ENCODE measurements at places on chromosomes 2 and 18. TPM values are rescaled to one million over a fixed set of nuclear protein-coding genes. Genes with fewer than 3 reads are reported as not detected.
A peak's percentile ranks its signal among the peaks of the same experiment; 100 is the strongest.

DNA sequence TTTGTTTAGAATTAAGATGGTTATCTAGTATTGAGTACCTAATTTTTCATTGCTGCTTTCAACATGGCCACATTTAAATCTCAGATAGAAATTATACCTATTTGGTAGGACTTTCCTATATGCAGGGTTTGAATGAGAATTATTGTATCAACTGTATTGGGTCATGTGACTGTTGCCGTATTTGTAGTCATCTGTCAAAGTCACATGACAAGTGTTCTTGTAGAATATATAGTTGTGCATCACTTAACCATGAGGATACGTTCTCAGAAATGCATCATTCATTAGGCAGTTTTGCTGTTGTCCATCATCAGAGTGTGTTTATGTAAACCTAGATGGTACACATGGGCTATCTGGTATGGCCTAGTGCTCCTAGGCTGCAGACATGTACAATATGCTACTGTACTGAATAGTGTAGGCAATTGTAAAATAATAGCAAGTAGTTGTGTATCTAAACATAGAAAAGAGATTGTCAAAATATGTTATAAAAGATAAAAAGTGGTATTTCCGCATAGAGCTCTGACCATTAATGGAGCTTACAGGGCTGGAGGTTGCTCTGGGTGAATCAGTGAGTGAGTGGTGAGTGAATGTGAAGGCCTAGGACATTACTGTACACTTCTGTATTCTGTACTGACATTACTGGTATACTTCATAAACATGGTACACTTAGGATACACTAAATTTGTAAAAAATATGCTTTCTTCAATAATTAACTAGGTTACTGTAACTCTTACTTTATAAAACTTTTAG, 123.7 kb downstream of the MAP4K4 start:
- H3K27ac ChIP-seq, result no peak overlapping the region
- H3K36me3 ChIP-seq, result peaks cover 10% of the 10 kb centered on the region
- H3K4me1 ChIP-seq, result peaks cover 31% of the 10 kb centered on the region
- H3K4me3 ChIP-seq, result no peak overlapping the region
- DNase-seq, result no peak
- no peaks in the 10 kb centered on the region for H3K27me3 ChIP-seq

DNA sequence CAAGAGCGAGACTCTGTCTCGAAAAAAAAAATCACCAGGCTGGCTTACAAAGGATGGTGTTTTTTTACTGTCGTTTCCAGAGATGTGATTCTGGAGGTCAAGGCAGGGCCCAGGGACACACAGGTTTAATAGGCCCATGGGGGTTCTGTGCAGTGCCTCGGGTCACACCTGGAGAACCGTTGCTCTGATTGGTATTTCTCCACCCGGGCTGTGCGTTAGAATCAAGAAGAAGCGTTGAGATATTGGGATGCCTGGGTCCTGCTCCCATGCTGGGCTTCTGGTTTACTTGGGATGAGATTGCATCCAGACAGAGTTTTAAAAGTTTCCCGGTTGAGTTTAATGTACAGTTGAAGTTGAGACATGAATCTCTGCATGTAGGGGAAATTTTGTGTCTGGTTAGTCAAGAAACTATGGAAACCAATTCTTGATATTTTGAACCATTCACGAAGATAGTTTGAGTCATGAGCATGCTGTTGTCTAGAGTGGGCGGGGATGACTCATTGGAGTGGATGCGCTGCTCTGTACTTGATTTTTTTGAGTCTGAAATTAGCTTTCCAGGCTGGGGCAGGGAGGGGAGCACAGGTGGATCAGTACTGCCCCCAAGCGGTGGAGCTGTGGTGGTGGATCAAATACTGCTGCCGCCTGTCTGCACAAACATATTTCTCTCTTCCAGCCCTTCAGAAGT, 50.1 kb downstream of the GREB1 start:
- H3K4me3 ChIP-seq, result no peak overlapping the region
- H3K4me1 ChIP-seq, result peaks cover 17% of the 10 kb centered on the region
- peak; percentile 70 for DNase-seq
- no peaks in the 10 kb centered on the region for H3K36me3 ChIP-seq
- peak overlapping the region; percentile 75 for H3K27ac ChIP-seq

DNA sequence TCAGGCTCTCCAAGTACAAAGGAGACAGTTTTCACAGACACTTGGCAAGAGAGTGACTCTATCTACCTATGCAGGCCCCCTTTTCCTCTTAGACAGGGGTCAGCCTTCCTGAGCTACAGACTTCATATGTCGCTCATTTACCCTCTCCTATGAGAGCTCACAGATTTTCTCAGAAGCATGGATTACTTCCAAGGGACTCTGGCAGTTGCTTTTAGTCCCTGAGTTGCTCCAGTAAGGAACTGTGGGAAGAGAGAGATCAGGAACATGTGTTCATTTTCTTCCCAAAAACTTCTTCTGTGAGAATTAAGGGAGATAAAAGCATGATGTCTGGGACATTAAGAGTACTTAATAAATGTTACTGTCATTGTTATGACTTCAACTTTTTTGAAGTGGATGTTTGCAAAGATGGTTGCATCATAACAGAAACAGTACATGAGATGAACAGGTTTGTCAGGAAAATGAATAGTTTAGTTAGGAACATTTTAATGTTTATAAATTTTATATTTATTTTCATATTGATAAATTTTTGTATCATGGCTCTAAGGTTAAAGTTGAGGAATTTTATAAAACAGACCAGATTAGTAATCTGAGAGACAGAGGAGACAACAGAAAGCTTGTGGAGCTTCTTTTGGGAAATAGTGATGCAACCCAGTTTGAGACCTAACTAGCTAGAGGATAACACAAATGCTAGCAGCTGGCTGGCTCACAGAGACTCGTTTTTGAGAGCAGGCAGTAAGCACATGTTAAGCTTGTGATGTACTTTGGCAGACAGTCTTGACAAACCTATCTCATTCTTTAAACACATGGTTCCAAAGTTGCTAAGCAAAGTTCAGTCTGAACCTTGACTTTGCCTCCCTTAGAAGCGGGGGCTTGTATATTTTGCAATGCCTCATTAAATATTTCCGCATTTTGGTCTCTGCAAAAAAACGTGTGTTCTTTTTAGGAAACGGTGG, 21.7 kb upstream of the UGP2 start:
- H3K4me3 ChIP-seq, result no peak overlapping the region
- H3K4me1 ChIP-seq, result peaks cover 39% of the 10 kb centered on the region
- H3K27ac ChIP-seq, result peak overlapping the region; percentile 29
- DNase-seq, result peak; percentile 73
- no peaks in the 10 kb centered on the region for H3K36me3 ChIP-seq

DNA sequence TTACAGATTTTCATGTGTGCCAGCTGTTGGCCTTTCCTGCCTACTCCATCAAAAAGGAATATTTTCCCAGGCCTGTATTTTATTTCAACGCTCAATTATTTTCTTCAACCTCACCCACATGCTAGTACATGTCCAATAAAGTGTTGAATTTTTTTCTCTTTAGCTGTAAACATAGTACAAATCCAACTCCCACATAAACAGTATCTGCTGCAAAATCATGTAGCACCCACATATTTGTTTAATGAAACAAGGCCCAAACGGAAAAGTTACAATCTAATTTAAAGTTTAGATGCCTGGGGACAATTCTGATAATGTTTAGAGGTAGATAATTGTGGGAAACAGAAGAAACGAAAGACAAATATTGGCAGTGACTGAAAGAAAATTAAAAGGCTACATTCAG, 275.4 kb upstream of the ACVR2A start:
- H3K27ac ChIP-seq, result no peak overlapping the region
- no peaks in the 10 kb centered on the region for H3K36me3 ChIP-seq

- no peak for DNase-seq
- peaks cover 25% of the 10 kb centered on the region for H3K4me1 ChIP-seq
- no peaks in the 10 kb centered on the region for H3K36me3 ChIP-seq
- H3K27me3 ChIP-seq, result no peaks in the 10 kb centered on the region
- H3K27ac ChIP-seq, result peak overlapping the region; percentile 94
- H3K4me3 ChIP-seq, result peak overlapping the region; percentile 95
Observed at GRCh38 chr2:191014653-191015020, 666 bp upstream of the STAT1 start.

DNA sequence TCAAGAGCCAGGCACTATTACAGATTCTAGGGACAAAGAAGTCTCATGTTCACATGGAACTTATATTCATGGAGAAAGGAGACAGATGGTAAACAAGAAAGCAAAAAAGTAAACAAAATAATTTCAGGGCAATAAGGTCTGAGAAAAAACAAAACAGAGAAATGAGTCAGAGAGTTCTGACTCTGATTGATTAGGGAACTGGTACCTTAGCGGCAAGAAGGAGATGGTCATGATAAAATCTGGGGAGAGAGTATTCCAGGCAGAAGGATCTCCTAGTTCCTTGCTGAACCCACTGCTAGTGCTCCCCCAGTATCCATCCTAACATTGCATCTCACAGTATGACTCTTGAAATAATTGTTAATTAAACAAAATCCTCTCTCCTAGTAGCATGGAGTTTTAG, 161.8 kb upstream of the KLF7 start:
- H3K36me3 ChIP-seq, result no peaks in the 10 kb centered on the region
- H3K27ac ChIP-seq, result no peak overlapping the region
- DNase-seq, result no peak
- H3K4me3 ChIP-seq, result no peak overlapping the region
- H3K4me1 ChIP-seq, result no peaks in the 10 kb centered on the region

GRCh38 chr2:240369801-240370585, 65.5 kb upstream of the GPC1 start:
- DNase-seq, result peak; percentile 97
- H3K27me3 ChIP-seq, result no peaks in the 10 kb centered on the region
- H3K36me3 ChIP-seq, result no peaks in the 10 kb centered on the region
- H3K27ac ChIP-seq, result peak overlapping the region; percentile 97
- peaks cover 52% of the 10 kb centered on the region for H3K4me1 ChIP-seq
- H3K4me3 ChIP-seq, result peak overlapping the region; percentile 39

DNA sequence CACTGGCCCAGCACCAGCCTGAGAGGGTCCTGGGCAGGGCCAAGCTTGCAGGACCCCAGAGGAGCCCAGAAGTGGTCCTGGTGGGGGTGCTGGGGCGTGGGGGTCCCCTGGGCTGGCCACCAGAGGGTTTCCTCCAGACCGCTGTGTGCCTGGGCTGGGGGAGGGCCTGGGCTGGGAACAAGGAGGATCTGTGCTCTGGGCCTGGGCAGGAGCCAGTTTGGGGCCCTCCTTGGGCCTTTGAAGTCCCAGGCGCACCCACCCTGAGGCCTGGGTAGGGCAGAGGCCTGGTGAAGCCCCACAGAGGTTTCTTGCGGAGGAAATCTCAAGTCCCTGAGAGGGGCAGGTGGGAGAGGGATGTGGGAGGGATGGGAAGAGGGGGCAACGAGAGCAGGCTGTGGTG, 63.4 kb upstream of the GPC1 start:
- no peak overlapping the region for H3K4me3 ChIP-seq
- DNase-seq, result no peak
- peaks cover 52% of the 10 kb centered on the region for H3K4me1 ChIP-seq

DNA sequence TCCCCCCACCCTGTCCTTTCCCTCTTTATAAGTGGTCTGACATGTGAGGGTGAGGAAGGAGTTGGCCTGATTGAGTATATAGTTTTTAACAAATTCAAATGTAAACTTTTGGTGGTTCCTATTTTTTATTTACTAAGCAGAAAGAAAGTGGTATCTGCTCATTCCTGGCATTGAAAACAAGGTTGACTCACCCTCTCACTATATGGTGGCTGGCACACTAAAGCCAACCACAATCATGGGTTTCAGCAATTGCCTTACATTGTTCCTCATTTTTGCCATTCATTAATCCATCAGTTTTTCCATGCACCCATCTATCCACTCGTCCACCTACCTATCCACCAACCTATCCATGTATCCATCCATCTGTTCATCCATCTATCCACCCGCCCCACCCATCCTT, 75.4 kb upstream of the IGFBP5 start:
- H3K27me3 ChIP-seq, result no peaks in the 10 kb centered on the region
- H3K36me3 ChIP-seq, result no peaks in the 10 kb centered on the region
- H3K27ac ChIP-seq, result no peak overlapping the region
- no peak for DNase-seq

- H3K4me1 ChIP-seq, result no peaks in the 10 kb centered on the region
- no peaks in the 10 kb centered on the region for H3K36me3 ChIP-seq
- no peak overlapping the region for H3K4me3 ChIP-seq
- DNase-seq, result no peak
- no peak overlapping the region for H3K27ac ChIP-seq
Observed at GRCh38 chr18:45828917-45829811, 3.7 kb downstream of the SIGLEC15 start.

- peaks cover 15% of the 10 kb centered on the region for H3K4me1 ChIP-seq
- no peaks in the 10 kb centered on the region for H3K27me3 ChIP-seq
- H3K36me3 ChIP-seq, result no peaks in the 10 kb centered on the region
- H3K27ac ChIP-seq, result no peak overlapping the region
Observed at GRCh38 chr2:25000036-25000435, 28.3 kb upstream of the DNAJC27 start.

GRCh38 chr2:196480653-196481323, 158.7 kb upstream of the CCDC150 start:
- no peak overlapping the region for H3K27ac ChIP-seq
- H3K4me1 ChIP-seq, result no peaks in the 10 kb centered on the region
- H3K36me3 ChIP-seq, result no peaks in the 10 kb centered on the region

- H3K4me1 ChIP-seq, result no peaks in the 10 kb centered on the region
- H3K27ac ChIP-seq, result no peak overlapping the region
- no peaks in the 10 kb centered on the region for H3K36me3 ChIP-seq
- DNase-seq, result no peak
- H3K27me3 ChIP-seq, result no peaks in the 10 kb centered on the region
Observed at GRCh38 chr18:6948281-6949055, 169.1 kb downstream of the LAMA1 start.

GRCh38 chr2:150909090-150909489, 352.6 kb downstream of the RBM43 start:
- H3K27ac ChIP-seq, result no peak overlapping the region
- no peaks in the 10 kb centered on the region for H3K36me3 ChIP-seq
- no peak overlapping the region for H3K4me3 ChIP-seq
- DNase-seq, result no peak
- no peaks in the 10 kb centered on the region for H3K27me3 ChIP-seq

- no peak overlapping the region for H3K27ac ChIP-seq
- no peaks in the 10 kb centered on the region for H3K27me3 ChIP-seq
- no peaks in the 10 kb centered on the region for H3K4me1 ChIP-seq
Observed at GRCh38 chr18:7980656-7981055, 413.5 kb downstream of the PTPRM start.

- no peaks in the 10 kb centered on the region for H3K4me1 ChIP-seq
- H3K4me3 ChIP-seq, result no peak overlapping the region
- no peak for DNase-seq
- H3K27me3 ChIP-seq, result no peaks in the 10 kb centered on the region
Observed at GRCh38 chr2:104068665-104069064, 785.2 kb upstream of the POU3F3 start.

DNA sequence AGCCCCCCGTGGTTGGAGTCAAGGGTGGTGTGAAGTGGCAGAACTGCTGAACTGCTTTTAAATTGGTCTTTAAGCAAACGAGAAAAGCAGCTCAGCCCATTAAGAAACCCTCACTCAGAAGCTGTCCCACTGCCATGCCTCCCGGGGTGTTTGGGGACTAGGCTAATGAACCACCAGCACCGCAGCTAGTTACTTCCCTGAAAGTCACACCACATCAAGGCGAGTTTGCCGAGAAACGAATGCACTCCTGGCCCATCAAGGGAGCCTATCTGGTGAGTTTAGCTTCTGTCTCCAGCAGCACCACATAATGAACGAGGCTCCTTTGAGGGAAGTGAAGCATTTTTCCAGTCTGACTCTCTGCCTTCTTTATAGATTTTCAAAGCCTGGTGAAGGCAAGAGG, 14.6 kb upstream of the ALK start:
- no peaks in the 10 kb centered on the region for H3K36me3 ChIP-seq
- H3K4me1 ChIP-seq, result no peaks in the 10 kb centered on the region
- no peak overlapping the region for H3K27ac ChIP-seq
- DNase-seq, result no peak
- H3K27me3 ChIP-seq, result no peaks in the 10 kb centered on the region

SNORC gene
- 0.12 TPM for total RNA-seq

CIDEA gene
- total RNA-seq, result not detected

INSIG2 gene
- 5.4 TPM for total RNA-seq

MBOAT2 gene
- total RNA-seq, result 0.83 TPM

Data from gastrocnemius medialis (tissue), 4 donors.